ENCODE measurements at places on chromosomes 6 and 20.

DNA sequence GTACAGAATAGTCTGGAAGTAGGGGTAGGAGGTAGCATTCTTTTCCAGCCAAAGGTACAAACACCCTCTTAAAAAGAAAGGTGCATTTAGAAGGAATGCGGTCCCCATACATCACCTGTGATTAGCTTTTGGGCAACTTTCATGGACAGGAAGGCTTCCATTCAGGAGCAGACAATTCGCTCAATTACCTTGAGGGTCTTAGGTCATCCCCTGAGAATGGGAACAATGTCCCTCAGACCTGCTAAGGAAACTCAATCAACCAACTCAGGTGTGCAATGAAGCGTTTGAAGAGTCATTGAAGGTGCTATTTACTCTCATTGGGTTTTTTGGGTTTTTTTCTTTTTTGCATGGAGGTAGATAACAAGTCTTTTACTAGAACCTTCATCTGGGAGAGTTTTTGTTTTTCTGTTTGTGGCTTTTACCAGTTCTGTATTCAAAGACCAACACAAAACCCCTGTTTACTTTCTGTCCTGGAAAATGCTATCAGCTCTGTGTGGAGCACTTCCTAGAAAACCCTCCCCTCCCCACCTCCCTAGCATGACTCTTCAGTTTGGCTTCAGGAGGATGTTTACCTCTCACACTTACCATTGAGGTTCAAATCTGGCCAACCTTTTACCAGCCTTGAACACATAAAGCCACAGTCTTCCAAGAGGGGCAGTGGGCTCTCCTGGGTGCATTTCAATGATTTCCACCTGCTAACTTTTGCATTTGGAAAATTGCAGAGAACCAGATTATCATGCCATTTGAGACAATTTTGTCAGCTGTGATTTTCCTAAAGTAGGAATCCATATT lies 271.2 kb upstream of the PRDM1 start:
- no peak for DNase-seq

DNA sequence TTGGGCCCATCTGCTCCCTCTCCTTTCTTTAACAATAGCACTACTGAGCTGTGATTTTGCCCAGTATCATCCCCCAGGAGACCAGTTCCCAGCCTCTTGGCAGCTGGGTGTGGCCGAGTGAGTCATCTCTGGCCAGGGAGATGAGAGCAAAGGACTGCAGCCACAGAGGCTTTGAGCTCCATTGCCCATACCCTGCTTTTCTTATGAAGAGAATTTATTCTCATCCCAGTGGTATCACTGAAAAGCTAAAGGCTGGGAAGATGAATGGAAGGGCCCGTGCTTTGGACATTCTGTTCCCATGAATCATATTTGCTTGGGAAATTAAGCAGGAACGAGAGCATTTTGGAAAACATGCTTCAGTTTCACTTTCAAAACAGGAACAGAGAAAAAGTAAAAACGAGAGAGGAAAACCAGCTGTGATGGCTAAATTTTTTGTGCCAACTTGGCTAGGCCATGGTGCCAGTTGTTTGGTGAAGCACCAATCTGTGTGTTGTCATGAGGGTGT lies 14.9 kb downstream of the CST3 start:
- no peak for DNase-seq

- DNase-seq = no peak
Observed at GRCh38 chr6:144295211-144295610, 10.1 kb downstream of the UTRN start.

DNA sequence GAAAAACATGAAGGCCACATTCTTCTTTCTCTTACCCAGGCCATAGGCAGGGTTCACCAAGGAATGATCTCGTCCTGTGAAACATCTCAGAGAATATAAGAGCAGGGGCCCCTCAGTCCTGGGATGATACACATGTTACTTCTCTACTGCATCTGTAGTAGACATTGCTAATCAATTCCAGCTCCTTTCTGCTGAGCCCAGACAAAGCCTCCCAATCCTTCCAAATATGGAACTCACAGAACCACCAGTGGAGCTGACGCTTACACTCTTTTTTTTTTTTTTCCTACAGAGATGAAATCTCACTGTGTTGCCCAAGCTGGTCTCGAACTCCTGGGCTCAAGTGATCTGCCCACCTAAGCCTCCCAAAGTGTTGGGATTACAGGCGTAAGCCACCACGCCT lies 9.1 kb downstream of the SNTA1 start:
- DNase-seq = no peak

DNA sequence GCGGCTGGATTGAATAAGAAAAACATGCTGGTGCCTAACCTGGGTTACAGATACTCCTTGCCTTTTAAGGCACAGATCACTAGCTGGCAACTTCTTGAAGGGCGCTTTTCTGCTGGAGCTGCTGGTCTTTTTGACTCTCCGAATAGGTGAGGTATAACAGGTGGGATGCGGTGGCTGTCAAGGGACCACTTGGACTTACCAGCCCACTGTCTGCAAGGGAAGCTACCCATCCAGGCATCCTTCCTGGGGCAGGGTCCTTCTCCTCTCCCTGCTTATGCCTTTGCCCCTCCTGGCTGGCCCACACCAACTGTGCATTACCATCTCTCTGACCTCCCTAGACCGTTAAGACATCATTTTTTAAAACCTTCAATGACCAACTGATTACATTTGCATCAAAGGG lies 57.4 kb downstream of the NPEPL1 start:
- no peak for DNase-seq

GRCh38 chr6:23478312-23478711 lies 647.7 kb upstream of the NRSN1 start:
- DNase-seq = no peak

DNA sequence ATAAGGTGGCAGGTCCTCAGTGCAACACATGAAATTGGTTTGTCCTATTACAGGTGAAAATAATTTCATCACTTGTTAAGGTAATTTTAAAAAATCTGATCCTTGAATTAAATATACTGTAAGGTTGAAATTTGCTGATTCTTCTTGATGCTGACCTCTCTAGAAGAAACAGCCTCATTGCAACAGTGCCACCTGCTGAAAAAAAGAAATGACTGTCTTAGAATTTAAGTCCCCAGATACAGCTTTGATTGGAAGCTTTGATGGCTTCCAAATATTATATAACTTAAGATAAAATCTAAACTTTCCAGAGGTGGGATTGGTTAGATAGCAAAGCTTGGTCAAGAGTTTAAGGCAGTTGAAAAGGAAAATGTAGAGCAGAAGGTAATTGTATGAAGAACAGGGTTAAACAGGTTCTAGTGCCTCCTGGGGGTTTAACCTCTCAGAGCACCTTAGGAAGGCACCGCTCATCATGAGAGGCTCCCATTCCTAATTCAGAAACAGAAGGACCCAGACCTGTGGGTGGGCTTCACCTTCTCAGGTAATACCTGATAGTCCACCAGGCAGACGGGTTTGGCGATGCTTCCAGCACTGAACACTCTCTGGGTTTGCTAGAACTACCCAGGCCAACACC lies 401.0 kb downstream of the PAX1 start:
- DNase-seq = no peak

DNA sequence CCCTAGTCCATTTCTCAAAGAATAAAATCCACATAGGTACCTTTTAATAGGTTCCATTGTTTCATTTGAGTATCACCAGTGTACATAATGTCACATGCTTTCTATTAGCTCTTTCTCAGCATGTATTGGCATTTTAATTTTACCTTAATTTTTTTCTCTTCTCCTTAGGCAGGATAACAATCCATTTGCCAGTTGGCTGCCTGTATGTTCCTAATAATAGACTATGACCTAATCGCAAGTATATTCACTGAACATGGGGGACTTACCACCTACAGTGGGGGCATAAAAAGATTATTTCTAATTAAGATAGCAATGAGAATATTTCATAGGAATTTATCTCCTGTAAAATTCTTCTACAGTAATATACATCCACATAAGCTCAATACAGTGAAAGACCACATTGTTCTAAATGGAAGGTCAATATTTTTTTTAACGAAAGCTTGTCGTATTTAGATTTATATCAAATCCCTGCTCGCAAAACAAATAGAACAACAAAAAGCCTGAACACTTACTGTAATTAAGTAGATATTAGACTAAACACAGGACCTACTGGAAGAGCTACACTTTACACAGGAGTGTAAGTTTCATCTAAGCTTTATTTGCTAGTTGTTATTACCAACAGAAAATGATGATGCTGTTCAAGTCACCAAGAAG lies 76.4 kb downstream of the OGFRL1 start:
- DNase-seq = no peak

GRCh38 chr20:48411245-48411644 lies 416.6 kb downstream of the PREX1 start:
- no peak for DNase-seq

DNA sequence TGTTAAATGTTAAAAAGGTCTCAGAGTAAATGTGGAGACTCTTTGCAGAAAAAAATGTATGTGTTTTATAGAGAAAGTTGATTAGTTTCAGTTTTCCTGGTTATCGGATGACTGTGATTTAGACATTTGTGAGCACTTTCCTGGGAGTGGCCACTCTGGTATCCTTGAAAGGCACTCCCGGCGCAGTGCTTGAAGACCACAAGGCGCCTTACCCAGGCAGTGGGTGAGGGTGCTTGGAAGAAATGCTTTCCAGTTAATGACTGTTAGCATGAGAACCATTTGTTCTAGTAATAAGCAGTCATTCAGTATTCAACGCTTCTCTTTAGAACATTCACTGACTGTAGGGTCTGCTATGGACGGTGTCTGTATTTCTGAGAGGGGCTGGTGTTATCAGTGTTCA lies 7.2 kb downstream of the CDS2 start:
- no peak for DNase-seq

GRCh38 chr20:49672096-49672664 lies 41.5 kb downstream of the B4GALT5 start:
- no peak for DNase-seq

DNA sequence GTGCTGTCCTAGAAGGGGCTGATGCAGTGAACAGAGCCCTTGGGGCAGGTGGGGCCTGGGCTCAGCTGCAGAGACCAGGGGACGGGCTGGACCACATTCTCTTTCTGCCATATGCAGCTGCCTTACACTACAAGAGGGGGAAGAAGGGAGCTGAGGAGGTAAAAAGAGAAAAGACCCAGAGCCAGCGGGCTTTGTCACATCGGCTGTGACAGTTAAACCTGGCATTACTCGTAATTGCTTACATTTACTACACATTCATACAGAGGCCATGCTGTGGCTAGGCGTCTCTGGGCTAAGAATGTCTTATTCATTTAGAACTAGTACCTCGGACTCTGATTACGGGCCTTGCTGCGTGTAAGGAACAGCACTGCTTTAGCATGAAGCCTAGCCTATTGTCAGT lies 12.8 kb upstream of the MAS1L start:
- DNase-seq = no peak
